Osteoblast (primary cell): ENCODE measurements at places on chromosomes 4 and X.

- DNase-seq: no peak
Observed at GRCh38 chr4:184252136-184253071, 34.7 kb upstream of the ENPP6 start.

GRCh38 chr4:7190691-7191545 lies 1.4 kb upstream of the SORCS2 start:
- peak; percentile 37 for DNase-seq

- peak; percentile 13 for DNase-seq
Observed at GRCh38 chr4:123380728-123381716, 15.6 kb upstream of the SPRY1 start.

DNA sequence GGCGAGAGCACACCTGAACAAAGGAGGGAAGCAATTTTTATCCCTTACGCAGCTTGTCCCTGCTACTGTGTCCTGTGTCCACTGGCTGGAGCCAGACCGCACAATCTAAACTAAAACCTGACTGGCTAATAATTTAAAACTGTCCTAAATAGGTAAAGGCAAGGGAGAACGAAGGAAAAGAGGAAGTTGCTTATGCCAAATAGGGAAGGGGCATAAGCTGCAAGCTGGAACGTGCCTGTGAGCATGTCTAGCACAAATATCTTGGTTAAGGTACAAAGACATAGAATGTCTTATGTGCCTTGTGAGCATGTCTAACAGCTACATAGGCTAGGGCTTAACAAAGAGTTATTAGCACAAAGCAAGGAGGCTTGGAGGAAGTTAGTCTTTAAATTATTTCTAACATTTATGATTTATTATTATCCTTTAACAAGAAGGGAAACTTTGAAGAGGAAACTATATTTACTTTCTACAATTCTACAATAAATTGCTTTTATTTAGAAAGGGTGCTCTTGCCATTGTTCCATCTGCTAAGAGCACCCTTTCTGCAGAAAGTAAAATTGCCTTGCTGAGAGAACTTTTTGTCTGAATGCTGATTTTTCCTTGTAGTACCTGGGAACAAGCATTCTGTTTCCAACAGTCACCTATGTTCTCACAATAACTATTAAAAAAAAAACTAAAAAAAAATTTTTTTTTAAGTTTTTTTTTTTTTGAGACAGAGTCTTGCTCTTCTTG lies 80.6 kb upstream of the CBR4 start:
- DNase-seq: no peak

DNA sequence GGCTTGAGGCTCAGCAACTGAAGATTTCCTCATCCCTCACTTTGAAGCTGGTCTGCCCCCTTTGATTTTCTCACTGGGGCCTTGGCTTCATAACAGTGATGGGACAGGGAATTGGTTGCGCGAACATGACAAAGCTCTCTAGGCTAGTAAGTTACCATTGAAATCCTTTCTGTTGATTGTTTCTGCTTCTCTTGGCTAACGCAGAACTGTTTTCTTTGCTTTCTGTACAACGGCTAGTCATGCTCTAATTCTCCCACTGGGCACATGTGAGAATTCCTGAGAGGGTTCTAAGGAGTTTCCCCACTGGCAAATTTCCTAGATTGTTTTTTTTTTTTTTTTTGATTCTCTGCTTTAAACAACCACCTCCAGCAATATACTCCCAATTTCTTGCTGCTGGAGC lies 738.6 kb downstream of the PCDH7 start:
- DNase-seq: no peak

- no peak for DNase-seq
Observed at GRCh38 chrX:17923546-17923945, 62.4 kb upstream of the RAI2 start.

GRCh38 chrX:45992402-45993123 lies 552.7 kb downstream of the ZNF674 start:
- no peak for DNase-seq

DNA sequence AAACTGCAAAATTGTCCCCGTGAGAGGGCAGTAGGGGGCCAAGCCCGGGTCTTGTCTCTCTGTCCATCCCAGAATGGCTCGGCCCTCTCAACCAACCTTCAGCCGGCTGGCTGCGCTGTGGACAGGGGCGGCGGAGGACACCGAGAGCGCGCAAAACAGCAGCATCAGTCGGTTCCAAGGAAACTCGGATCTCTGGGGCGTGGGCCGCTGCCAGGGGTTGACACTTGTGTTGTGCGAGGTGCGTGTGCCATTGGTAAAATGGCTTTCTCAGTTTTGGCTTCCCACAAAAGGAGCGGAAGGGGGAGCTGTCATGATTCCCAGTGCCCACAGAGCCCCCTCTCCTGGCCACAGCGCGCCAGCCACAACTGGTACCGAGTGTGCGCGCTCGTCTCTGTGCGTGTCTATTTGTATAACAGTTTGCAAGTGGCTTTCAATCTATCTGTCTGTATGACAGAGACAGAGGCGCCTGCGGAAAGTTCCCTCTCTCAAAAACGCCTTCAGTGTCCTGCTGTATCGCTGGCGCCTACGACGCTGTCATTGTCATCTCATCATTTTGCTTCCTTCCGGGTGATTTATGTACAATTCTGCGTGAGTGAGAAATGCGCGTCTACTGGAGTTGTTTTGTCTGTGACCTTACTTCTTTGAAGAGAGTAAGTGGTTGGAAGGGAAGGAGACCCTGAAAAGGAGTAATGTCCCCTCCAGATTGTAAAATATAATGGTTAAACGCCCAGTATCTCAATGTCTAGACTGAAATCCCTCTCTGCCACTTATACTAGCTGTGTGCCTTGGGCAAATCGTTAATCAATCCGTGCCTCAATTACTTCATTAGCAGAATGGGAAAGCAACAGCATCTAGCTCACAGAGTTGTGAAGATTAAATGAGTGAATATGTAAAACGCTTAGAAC lies 1.8 kb downstream of the DKK2 start:
- peak; percentile 48 for DNase-seq

DNA sequence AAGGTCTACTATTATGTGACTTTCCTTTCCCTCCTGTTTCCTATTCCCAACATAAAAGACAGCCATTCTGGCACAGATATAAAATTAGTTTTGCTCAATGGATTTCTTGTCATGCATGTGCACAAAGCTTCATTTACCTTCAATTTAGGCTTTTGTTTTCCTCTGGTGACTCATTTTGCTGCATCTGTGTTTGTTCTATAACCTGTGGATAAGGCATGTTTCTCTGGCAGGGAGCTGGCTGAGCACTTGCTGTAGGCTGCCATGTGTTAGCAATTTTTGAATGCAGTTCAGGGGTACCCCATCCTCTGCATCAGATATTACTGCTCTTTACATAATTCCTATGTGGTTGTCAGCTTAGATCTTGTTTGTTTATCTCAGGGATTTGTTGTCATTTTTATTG lies 202.8 kb upstream of the GRID2 start:
- DNase-seq: no peak

DNA sequence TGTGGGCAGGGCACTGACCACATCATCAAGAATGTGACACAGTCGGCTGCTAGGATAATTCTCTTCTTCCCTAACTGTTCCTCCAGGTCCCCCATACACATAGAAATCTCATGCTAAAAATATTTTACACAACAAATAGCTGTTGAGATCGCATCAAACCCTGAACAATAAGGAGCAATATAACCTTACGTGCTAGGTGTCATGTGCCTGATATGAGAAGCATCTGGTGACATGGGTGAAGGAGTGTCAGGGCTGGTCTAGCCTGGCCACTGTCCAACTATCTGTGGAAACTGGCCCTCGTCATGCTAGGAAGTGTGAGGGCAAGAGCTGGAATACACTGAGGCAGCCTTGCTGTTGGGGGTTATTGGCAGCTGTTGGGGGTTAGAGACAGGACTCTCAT lies 167.3 kb upstream of the PGRMC2 start:
- peak; percentile 11 for DNase-seq

GRCh38 chr4:83036991-83037665 lies 2.1 kb downstream of the COPS4 start:
- DNase-seq: no peak

DNA sequence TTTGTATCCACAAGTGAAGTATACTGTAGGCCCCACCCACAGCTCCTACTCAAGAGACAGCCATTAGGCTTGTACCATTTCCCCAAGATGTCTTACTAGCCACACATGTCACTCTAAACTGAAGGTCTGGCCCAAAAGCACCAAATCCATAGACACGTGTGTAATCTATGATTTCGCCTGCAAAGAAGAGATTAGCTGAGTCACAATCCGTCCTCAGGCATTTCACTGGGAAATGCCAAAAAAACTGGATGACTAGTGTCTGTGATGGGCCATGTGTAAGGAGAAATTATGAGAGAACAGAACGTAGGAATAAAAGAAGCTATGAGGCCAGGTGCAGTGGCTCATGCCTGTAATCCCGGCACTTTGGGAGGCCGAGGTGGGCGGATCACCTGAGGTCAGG lies 21.9 kb upstream of the RP2 start:
- no peak for DNase-seq

- DNase-seq: peak; percentile 89
Observed at GRCh38 chrX:716136-716535, 85.5 kb downstream of the SHOX start.

DNA sequence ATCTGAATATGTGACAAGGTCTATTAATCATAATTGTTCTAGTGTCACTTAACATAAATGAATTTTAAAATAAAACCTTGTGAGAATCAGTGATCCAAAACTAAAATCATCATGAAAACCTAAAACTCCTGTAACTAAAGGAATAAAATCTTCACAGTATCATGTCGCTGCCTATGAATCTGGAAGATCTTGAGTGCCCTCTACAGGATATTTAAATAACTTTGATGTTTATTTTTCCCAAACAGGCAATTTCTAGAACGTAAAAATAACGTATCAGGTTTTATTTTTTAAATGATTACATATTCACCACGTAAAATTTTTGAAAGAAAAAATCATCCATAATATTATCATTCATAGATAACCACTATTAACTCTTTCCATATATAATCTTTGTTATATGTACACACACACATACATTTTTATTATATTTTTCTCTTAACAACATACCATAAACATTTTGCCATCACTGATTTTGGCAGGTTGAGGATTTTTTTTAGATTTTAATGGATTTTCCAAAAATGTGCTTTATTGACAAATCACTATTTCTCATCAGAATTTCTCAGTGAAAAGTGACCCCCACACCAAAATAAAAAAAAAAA lies 79.6 kb downstream of the COMMD8 start:
- DNase-seq: peak; percentile 32

DNA sequence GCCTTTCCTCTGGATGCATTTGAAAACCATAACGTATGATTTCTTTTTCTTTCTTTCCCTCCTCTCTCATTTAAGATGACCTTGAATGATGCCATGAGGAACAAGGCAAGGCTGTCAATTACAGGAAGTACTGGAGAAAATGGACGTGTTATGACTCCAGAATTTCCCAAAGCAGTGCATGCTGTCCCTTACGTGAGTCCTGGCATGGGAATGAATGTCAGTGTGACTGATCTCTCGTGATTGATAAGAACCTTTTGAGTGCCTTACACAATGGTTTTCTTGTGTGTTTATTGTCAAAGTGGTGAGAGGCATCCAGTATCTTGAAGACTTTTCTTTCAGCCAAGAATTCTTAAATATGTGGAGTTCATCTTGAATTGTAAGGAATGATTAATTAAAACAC lies 142.8 kb downstream of the GRIA2 start:
- DNase-seq: no peak

DNA sequence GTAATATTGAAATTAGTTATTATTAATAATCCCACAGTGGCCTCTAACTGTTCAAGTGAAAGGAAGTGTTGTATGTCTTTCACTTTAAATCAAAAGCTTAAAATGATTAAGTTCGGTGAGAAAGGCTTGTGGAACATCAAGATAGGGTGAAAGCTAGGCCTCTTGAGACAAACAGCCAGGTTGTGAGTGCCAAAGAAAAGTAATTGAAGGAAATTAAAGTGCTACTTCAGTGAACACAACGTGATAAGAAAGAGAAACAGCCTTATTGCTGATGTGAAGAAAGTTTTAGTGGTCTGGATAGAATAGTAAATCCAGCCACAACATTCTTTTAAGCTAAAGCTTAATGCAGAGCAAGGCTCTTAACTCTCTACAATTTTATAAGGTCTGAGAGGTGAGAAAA lies 42.6 kb upstream of the IL13RA2 start:
- no peak for DNase-seq

- DNase-seq: no peak
Observed at GRCh38 chrX:37476571-37477170, 94.8 kb upstream of the LANCL3 start.

GRCh38 chrX:40389555-40389954 lies 191.2 kb upstream of the ATP6AP2 start:
- no peak for DNase-seq

DNA sequence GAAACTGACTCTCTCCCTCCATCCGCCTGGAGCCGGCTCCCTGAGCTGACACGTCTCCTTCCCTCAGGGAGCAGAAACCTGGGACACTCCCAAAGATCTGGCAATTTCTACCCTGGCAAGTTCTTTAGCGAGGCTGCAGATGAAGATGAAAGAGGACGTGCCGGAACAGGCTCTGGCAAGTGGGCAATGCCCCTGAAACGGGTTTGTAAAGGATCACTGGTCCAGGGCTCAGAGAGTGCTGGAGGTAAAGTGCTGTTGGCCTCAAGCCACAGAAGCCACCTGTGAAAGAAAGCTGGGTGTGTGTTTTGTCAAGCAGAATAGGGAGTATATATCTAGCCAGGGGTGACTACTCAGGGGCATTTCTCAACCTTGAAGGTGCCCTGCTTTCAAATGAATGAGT lies 131.4 kb upstream of the ATP6AP2 start:
- no peak for DNase-seq

GRCh38 chrX:57821703-57822387 lies 88.4 kb downstream of the ZXDA start:
- no peak for DNase-seq

DNA sequence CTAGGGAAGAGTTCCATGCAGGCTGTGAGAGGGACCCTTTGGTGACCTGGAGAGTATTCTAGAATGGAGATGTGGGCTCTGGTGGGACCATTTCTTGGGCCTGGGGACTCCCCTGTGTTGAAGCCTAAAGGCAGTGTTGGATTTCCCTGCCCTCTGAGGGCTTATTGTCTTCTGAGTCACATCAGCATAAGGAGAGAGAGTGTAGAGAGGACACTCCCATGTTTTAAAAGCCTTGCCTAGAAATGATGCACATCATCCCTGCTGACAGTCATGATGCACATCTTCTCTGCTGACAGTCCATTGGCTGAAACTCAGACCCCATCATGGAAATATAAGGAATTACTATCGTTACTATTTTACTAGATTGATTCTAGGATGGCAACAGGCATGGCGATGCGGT lies 51.9 kb downstream of the FAM114A1 start:
- DNase-seq: peak; percentile 59

- DNase-seq: no peak
Observed at GRCh38 chr4:150782921-150783320, 201.0 kb downstream of the MAB21L2 start.
